ENCODE measurements at places on chromosomes 11 and 22.

DNA sequence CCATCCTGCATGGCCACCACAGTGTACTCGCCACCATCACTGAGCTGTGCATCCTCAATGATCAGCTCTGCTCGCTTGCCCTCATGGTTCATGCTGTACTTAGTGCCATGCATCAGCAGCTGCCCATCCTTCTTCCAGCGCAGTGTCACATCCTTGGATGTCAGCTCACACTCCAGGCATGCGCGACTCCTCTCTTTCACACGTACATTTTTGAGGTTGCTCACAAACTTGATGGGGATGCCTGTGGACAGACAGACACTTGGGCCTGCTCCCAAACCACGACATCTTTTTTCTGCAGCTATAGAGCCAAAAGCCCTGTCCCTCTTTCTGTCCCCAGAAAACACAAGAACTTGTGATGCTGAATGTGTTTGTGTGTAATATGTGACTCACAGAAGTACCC is 10.5 kb downstream of the IGSF22 start:
- no peak for DNase-seq

GRCh38 chr11:57547854-57548377 is 10.5 kb downstream of the SMTNL1 start:
- no peak for DNase-seq

DNA sequence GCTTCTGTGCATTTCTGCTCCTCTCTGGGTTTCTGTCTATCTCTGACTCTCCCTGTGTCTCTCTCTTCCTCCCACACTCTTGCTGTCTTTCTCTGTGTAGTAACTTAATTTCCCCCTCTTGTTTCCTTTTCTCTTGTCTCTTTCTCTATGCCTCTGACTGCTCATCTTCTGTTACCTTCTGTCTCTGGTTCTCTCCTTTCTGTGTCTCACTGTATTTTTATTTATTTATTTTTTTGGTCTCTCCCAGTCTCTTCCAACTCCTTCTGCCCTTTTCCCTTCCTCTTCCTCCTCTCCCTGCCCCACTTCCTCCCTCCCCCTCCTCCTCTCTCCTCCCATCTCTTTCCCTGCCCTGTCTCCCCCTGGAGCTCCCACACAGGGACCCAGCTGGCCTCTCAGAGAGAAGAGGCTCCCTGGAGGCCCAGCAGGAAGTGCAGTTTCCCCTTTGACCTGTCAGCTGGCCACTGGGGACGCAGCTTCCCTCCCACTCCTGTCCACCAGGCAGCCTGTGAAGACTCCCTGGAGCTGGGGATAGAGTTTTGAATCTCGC is 38.3 kb upstream of the MYH9 start:
- DNase-seq = no peak

- DNase-seq = no peak
Observed at GRCh38 chr11:63670433-63671321, 499 bp downstream of the ATL3 start.

DNA sequence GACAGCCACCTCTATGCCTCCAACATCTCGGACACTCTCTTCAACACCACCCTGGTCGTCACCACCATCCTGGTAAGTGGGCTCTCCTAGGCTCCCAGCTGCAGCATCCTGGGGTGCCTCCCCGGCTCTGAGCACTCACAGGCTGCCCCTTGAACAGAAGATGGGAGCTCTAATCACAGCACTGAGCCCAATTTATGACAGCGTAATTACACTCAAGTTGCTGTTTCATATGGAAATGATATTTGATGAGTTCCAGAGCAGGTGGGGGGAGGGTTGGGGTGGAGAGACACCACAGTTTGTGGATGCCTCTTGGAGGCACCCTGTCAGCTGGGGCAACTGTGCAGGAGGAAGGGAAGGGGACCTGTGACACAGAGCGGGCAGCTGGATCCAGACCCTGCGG is 125.3 kb upstream of the TBCEL start:
- DNase-seq = no peak
